IMR-90 (cell line): ENCODE measurements at places on chromosomes 5 and 9. TPM values are rescaled to one million over a fixed set of nuclear protein-coding genes. Genes with fewer than 3 reads are reported as not detected.

- no peaks in the 10 kb centered on the region for H3K4me1 ChIP-seq
- no peaks in the 10 kb centered on the region for H3K36me3 ChIP-seq
- no peaks in the 10 kb centered on the region for H3K27me3 ChIP-seq
- H3K4me3 ChIP-seq = no peak overlapping the region
- no peak overlapping the region for H3K27ac ChIP-seq
Observed at GRCh38 chr5:36040651-36041536, 25.8 kb downstream of the UGT3A2 start.

The SHROOM1 gene
- 1.4 and 2.5 TPM in 2 replicates for total RNA-seq

- no peak overlapping the region for H3K4me3 ChIP-seq
- H3K27me3 ChIP-seq = no peaks in the 10 kb centered on the region
- no peak overlapping the region for H3K27ac ChIP-seq
- peaks cover 27% of the 10 kb centered on the region for H3K36me3 ChIP-seq
Observed at GRCh38 chr9:33458444-33458843, 11.1 kb upstream of the AQP3 start.

DNA sequence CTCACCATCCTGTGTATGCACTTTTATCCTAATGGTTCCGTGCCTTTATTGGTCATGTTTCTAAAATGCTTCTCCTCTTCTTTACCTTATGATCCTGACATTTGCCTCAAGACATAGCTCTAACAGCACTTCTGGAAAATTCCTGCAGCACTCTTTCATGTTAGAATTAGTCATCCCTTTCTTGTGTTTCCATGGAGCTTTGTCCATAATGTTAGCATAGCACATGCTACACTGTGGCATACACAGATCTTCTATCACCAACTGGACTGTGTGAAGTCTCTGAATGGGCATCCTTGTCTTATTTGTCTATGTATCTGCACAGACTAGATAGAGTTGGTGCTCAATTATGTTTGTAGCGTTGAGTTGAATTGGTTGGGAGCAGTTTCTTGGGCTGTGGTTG is 2.0 kb downstream of the SCGB3A2 start:
- H3K27me3 ChIP-seq = no peaks in the 10 kb centered on the region
- no peak for DNase-seq
- no peaks in the 10 kb centered on the region for H3K36me3 ChIP-seq
- H3K4me3 ChIP-seq = no peak overlapping the region

GRCh38 chr5:34582371-34582770 is 73.8 kb upstream of the RAI14 start:
- no peaks in the 10 kb centered on the region for H3K27me3 ChIP-seq
- H3K27ac ChIP-seq = no peak overlapping the region
- H3K4me3 ChIP-seq = no peak overlapping the region
- no peak for DNase-seq
- H3K36me3 ChIP-seq = no peaks in the 10 kb centered on the region
- peaks cover 16% of the 10 kb centered on the region for H3K4me1 ChIP-seq

The ZNF300 gene
- total RNA-seq = 6.1 and 7.5 TPM in 2 replicates

The PCDHB3 gene
- under 0.01 and 0.18 TPM in 2 replicates for total RNA-seq

GRCh38 chr9:126058011-126058531 is 268.6 kb upstream of the MVB12B start:
- DNase-seq = no peak
- peaks cover 67% of the 10 kb centered on the region for H3K27me3 ChIP-seq
- H3K4me3 ChIP-seq = no peak overlapping the region
- H3K36me3 ChIP-seq = no peaks in the 10 kb centered on the region

GRCh38 chr9:37904445-37905130 is 661 bp upstream of the SLC25A51 start:
- peaks cover 9% of the 10 kb centered on the region for H3K4me1 ChIP-seq
- DNase-seq = peak; percentile 32
- H3K27me3 ChIP-seq = no peaks in the 10 kb centered on the region
- H3K27ac ChIP-seq = peak overlapping the region; percentile 79
- 0 out of 2 replicates have a peak, but pooled peaks cover 2% of the 10 kb centered on the region for H3K36me3 ChIP-seq

DNA sequence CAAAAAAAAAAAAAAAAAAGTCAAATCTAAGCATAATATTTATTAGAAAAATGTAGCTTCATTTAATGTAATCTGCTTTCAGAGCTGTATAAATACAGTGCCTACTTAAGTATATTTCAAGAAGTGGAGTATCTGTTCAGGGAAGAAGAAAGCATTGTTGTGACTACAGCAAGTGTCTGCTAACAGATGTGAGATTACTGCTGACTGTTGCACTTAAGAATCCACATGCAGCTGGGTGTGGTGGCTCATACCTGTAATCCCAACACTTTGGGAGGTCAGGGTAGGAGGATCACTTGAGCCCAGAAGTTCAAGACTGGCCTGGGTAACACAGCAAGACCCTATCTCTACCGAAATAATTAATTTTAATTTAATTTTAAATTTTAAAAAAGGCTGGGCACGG is 19.0 kb downstream of the KDM3B start:
- H3K4me3 ChIP-seq = no peak overlapping the region
- no peak for DNase-seq
- H3K27me3 ChIP-seq = no peaks in the 10 kb centered on the region
- peaks cover 18% of the 10 kb centered on the region for H3K36me3 ChIP-seq
- no peak overlapping the region for H3K27ac ChIP-seq

- peak; percentile 62 for DNase-seq
- H3K36me3 ChIP-seq = peaks cover 27% of the 10 kb centered on the region
- H3K4me1 ChIP-seq = peaks cover 73% of the 10 kb centered on the region
- no peak overlapping the region for H3K4me3 ChIP-seq
Observed at GRCh38 chr9:124264823-124265233, 7.1 kb downstream of the NEK6 start.

- no peak overlapping the region for H3K4me3 ChIP-seq
- H3K4me1 ChIP-seq = no peaks in the 10 kb centered on the region
- H3K27ac ChIP-seq = no peak overlapping the region
- H3K36me3 ChIP-seq = no peaks in the 10 kb centered on the region
- no peak for DNase-seq
- no peaks in the 10 kb centered on the region for H3K27me3 ChIP-seq
Observed at GRCh38 chr9:29311221-29311620, 1737.9 kb upstream of the C9orf72 start.

DNA sequence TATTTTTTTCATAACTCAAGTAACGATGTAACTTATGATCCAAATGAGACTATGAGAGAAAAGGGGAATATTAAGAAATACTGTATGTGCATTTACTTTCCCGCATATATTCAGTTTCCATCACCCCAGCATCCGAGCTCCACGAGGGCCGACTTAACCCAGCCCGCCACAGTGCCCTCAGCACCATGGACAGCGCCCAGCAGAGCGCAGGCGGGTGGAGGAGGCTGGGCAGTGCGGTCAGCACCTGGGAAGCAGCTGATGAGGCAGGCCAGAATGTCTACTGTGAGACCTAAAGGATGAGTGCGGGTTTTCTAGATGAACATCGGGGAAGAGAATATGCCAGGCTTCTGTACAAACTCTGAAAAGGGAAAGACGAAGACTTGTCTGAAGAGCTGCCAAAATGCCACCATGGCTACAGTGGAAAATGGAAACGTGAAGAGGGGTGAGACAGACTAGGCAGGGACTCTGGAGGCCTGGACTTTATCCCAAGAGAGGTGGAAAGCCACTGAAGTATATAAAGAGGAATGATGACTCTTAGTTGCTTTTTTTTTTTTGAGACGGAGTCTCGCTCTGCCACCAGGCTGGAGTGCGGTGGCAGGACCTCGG is 34.5 kb upstream of the MED27 start:
- no peaks in the 10 kb centered on the region for H3K36me3 ChIP-seq
- no peak overlapping the region for H3K4me3 ChIP-seq
- peak; percentile 60 for DNase-seq
- no peaks in the 10 kb centered on the region for H3K4me1 ChIP-seq

- no peaks in the 10 kb centered on the region for H3K36me3 ChIP-seq
- no peaks in the 10 kb centered on the region for H3K27me3 ChIP-seq
- H3K4me1 ChIP-seq = no peaks in the 10 kb centered on the region
- no peak overlapping the region for H3K4me3 ChIP-seq
- DNase-seq = peak; percentile 5
- H3K27ac ChIP-seq = no peak overlapping the region
Observed at GRCh38 chr5:121497176-121497575, 354.5 kb upstream of the FTMT start.

GRCh38 chr5:149749481-149750365 is 19.6 kb downstream of the PPARGC1B start:
- no peak for DNase-seq
- H3K4me3 ChIP-seq = no peak overlapping the region
- H3K4me1 ChIP-seq = no peaks in the 10 kb centered on the region
- H3K27me3 ChIP-seq = peaks cover 36% of the 10 kb centered on the region
- no peaks in the 10 kb centered on the region for H3K36me3 ChIP-seq

- no peaks in the 10 kb centered on the region for H3K36me3 ChIP-seq
- no peak overlapping the region for H3K4me3 ChIP-seq
- DNase-seq = no peak
- H3K27me3 ChIP-seq = peaks cover 27% of the 10 kb centered on the region
Observed at GRCh38 chr5:48192-48591, 43.8 kb upstream of the PLEKHG4B start.

The TMEM252 gene
- total RNA-seq = not detected in 2 replicates

The IFNA2 gene
- total RNA-seq = not detected in 2 replicates

GRCh38 chr5:88515881-88516819 is 247.5 kb upstream of the TMEM161B start:
- H3K4me1 ChIP-seq = no peaks in the 10 kb centered on the region
- DNase-seq = peak; percentile 50
- no peaks in the 10 kb centered on the region for H3K36me3 ChIP-seq
- H3K27ac ChIP-seq = no peak overlapping the region

- peak; percentile 88 for DNase-seq
- no peaks in the 10 kb centered on the region for H3K36me3 ChIP-seq
- H3K4me1 ChIP-seq = peaks cover 17% of the 10 kb centered on the region
Observed at GRCh38 chr9:16138561-16139491, 586.0 kb downstream of the CCDC171 start.

DNA sequence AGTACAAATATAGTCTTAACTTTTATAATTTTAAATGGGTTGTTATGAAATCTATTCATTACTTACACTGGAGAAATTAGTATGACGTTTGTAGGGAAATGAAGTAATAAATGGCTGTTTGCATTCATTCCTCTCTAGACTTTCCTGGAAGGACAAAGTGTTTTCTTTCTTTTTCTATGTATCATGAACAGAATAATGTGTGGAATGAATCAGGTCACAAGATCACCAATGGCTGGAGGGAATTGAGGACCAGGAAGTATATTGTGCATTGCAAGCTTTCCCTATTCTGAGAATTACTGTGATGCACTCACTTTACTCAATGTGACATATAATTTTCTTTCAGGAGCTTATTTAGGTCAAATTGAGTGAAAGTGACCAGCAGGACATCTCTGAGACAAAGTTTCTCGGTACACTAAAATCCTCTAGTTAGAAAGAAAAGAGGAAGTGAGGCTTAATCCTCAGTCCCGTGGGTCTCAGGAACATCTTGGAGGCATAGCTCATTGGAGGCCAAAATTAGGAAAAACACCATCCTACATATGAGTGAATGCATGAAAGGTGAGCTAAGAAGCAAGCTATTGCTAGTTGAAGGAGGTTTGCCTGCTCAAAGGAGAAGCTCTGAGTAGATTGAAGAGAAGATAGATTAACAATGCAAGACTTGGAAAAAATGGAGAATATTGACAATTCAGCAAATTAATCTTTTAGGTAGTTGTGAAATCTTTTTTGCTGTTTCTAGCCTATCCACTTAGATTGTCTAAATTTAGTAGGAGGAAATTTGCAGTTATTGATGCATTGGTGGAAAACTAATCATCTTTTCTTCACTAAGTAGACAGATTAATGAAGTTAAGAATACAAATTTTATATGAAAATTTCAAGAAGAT is 28.0 kb downstream of the ERAP2 start:
- no peaks in the 10 kb centered on the region for H3K4me1 ChIP-seq
- no peak overlapping the region for H3K4me3 ChIP-seq
- no peak overlapping the region for H3K27ac ChIP-seq
- H3K27me3 ChIP-seq = no peaks in the 10 kb centered on the region
- peak; percentile 59 for DNase-seq
- H3K36me3 ChIP-seq = no peaks in the 10 kb centered on the region

GRCh38 chr5:151947931-151948608 is 23.4 kb upstream of the GLRA1 start:
- no peak overlapping the region for H3K4me3 ChIP-seq
- H3K27me3 ChIP-seq = no peaks in the 10 kb centered on the region
- H3K27ac ChIP-seq = no peak overlapping the region
- H3K4me1 ChIP-seq = no peaks in the 10 kb centered on the region
- H3K36me3 ChIP-seq = no peaks in the 10 kb centered on the region
- no peak for DNase-seq

- no peaks in the 10 kb centered on the region for H3K36me3 ChIP-seq
- H3K4me1 ChIP-seq = no peaks in the 10 kb centered on the region
- no peak overlapping the region for H3K27ac ChIP-seq
Observed at GRCh38 chr5:167835146-167835545, 456.3 kb upstream of the WWC1 start.

The FOXD4L5 gene
- total RNA-seq = under 0.01 TPM in 1 of 2 replicates, not detected in the other

- H3K27me3 ChIP-seq = no peaks in the 10 kb centered on the region
- no peak overlapping the region for H3K4me3 ChIP-seq
- H3K4me1 ChIP-seq = peaks cover 14% of the 10 kb centered on the region
- no peaks in the 10 kb centered on the region for H3K36me3 ChIP-seq
- DNase-seq = no peak
Observed at GRCh38 chr9:35940458-35941407, 17.2 kb downstream of the OR2S2 start.

DNA sequence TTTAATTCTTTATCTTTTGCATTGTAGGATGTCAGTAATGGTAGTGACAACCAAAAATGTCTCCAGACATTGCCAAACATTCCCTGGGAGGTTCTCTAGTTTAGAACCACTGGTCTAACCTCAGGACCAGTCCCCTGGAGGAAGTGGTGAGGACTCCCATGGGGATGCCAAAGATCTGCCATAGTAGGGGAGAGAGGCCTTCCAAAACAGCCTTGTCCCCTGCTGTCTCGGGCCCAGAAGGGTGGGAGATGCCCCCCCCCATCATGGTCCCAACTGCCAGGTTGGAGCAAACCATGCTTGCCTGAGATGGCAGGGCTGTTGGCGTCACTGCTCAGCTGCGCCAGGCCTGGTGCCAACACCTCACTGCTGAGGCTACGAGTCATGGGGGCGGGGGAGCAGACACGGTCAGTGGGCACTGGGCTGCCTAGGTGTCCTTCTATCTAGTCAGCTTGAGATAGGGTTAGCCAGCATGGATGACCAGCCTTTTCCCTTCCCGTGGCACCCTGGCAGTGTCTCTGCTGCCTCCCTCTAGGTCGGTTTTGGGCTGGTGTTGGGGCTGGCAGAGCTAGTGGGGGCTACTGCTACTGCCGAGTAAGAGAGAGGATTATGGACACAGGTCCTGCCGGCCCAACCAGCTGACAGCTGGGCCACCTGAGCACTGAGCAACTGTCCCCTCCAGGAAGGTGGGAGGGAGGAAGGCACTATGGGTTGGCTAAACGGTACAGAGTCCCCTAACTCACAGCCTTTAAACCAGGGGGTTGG is 8.3 kb upstream of the CXXC5 start:
- no peak overlapping the region for H3K27ac ChIP-seq
- DNase-seq = peak; percentile 53
- H3K4me3 ChIP-seq = no peak overlapping the region
- no peaks in the 10 kb centered on the region for H3K27me3 ChIP-seq
- no peaks in the 10 kb centered on the region for H3K36me3 ChIP-seq
- peaks cover 23% of the 10 kb centered on the region for H3K4me1 ChIP-seq
